ENCODE measurements at places on chromosomes 2 and 18. TPM values are rescaled to one million over a fixed set of nuclear protein-coding genes. Genes with fewer than 3 reads are reported as not detected.

DNA sequence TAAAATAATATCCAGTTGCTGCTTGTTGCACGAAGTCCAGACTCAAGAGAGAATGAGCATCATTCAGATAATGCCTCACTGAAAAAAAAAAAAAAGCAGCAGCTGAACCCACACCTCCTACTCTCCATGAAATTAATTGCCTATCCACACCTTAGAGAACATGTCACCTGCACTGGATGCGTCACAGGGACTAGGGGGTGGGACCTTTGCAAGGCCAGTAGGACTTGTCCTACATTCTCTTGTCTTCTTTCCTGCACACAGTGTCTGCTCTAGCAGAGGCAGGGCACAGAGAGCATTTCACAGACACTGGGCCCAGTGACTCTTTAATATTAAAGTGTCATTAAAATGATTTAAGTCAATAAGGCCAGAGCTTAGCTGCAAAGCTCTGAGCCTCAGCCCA is at the start of gene ABCA12:
Gene ABCA12 (minus strand): TSS at position 148 of the 400 bp plus-strand sequence. CDS start 418 bp downstream, outside the sequence.
- DNase-seq, result no peak

Gene SLC11A1
- total RNA-seq, result 36.6 TPM

DNA sequence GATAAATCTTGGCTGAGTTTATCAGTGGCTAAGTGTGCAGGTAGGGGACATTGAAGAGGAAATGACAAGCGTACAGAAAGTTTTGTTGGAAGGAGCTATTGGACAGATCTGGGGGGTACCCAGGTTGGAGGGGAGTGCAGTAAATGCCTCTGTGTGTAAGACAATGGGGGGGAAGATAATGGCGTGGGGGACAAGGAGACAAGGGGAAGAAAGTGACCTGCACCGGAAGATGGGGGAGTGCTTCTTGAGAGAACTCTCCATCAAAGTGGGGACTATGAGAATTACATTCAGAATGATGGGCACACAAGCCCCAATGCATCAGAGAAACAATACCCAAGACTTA is 190.0 kb downstream of the ALPK2 start:
- DNase-seq, result no peak

DNA sequence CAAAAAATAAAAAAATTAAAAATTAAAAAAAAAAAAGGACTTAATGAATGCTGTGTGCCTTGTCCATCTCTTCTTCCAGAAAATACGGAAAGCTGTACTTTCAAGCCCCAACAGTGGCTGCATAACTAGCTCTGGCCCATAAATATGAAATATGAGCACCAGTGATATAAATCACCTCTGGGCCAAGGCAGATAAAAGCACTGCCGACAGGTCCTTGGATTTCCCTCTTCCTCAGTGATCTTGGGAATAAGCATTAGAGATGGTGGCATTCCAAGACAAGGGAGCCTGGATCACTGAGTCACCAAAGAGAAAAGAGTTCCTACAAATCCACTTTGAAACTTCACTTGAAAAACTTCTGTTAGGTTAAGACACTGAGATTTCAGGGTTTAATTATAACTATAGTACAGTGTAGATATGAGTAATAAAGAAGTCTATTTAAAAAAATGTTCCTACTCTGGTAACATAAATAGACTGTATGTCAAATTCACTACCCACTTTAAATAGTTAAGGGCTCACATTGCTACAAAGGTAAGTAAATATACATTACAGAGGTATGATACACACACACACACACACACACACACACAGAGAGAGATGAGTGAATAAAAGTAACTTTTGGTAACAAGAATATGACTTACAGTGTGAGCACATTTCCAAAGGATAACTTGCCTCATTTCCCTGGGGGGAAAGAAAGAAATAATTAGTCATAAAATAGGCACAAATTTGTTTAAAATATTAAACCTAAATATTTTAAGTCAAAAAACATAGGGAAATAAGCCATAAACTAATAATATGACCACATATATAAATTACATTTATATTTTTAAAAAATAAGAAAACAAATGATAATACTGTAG is 35.6 kb downstream of the PPP3R1 start:
- no peak for DNase-seq

- DNase-seq, result no peak
Measured at GRCh38 chr18:8468921-8469335, 140.3 kb upstream of the RAB12 start.

- DNase-seq, result no peak
Measured at GRCh38 chr2:197089655-197090054, 163.1 kb upstream of the PGAP1 start.

- no peak for DNase-seq
Measured at GRCh38 chr2:107627164-107627563, 199.5 kb upstream of the RGPD4 start.

- DNase-seq, result no peak
Measured at GRCh38 chr2:12514631-12515437, 201.9 kb upstream of the TRIB2 start.

Gene GKN2
- not detected for total RNA-seq

DNA sequence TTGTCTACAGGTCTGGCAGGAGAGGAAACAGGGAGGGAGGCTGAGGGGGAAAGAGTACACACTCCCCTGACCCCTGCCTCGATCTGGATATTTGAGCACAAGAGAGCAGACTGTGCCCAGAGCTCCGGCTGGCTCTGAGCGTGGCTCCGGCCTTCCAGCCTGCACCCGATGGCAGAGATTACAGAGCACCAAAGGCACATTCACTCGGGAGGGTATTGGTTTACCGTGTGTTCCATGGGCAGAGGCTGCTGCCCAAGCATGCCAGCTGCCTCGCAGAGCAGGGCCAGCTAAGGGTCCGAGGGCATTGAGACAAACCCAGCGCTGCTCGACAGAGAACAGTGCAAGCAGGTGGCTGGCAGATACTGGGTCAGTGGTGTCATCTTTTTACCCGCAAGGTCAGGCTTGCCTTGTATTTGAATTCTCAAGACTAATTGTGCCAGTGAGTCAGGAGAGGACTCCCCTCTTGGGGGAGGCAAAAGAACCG is 132.2 kb downstream of the TNS1 start:
- no peak for DNase-seq

DNA sequence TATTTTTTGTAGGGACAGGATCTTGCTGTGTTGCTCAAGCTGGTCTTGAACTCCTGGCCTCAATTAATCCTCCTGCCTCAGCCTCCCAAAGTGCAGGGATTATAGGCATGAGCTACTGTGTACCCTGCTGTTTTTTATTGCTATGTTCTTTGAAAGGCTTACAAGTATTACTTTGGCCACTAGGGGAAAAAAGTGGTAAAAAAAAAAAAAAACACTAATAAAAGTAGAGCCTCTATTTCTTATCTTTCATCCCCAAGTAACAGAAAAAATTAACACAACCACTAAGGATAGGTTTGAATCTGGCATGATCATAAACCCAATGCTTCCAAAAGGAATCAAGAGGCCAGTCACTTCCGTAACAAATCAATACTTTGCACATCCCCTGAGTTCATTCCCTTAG is 11.6 kb downstream of the NOL10 start:
- DNase-seq, result no peak

Gene CFAP221
- total RNA-seq, result 1.8 TPM

Gene SERPINB13
- not detected for total RNA-seq

Gene POTEC
- not detected for total RNA-seq

Gene BMP10
- not detected for total RNA-seq
